ENCODE measurements at places on chromosomes 16 and 17. TPM values are rescaled to one million over a fixed set of nuclear protein-coding genes. Genes with fewer than 3 reads are reported as not detected.

GRCh38 chr16:12646490-12647274, 157.0 kb downstream of the CPPED1 start:
- DNase-seq, result no peak

DNA sequence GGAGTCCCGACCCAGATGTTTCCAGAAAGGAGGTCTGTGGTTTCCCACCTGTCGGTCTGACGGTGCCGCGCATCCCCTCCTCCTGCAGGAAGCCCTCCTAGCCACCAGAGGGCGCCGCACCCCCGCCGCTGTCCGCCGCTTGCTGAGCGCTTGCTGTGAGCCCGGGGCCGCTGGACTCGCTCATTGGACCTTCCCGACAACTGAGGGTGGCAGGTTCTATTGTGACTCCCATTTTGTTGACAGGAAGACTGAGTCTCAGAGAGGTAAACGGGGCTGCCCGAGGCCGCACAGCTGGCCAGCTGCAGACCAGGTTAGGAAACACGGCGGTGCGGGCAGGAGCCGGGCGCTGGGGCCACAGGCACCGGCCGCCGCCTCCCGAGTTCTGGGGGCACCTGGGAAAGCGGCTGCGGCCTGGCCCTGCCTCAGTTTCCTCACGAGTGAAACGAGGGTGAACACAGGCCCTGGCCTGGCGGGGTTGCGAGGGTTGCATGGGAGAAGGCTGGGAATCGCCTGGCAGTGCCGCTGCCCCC, 191.1 kb upstream of the CIBAR2 start:
- no peak for DNase-seq

DNA sequence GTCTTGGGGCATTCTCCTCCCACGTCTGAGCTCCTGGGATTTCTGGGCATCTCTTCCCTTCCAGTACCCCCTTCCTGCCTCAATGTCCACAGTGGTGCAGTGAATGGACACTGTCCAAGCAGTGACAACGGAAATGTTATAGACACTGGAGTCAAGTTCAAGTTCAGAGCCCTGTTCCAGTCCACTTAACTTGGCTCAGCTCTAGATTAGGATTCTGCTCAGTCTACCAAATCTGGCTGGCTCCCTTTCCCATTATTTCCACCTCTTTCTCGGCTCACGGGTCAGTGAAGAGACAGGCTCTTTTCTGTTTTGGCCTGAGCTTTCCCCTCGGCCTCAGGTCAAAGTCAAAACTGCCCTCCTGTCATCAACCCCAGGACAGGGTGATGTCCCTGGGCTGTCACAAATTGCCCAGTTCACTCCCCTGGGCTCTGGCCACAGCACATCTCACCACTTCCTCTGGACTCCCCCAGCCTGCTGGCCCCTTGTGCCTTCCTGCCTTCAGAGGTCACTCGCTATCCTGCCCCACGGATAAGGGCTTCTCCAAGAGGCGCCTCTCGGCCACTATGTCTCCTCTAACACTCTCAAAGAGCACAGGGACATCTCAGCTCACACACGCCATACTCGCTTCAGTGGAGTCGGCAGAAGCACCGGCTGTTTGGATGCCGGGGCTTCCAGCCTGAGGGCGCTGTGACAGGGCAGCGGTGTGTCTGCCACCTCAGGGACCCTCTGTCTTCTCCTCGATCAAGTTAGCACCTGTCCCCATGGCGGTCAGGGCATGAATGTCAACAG, 17.7 kb upstream of the MRPL38 start:
- DNase-seq, result no peak

- no peak for DNase-seq
Observed at GRCh38 chr17:45907750-45908395, 13.5 kb downstream of the MAPT start.

DNA sequence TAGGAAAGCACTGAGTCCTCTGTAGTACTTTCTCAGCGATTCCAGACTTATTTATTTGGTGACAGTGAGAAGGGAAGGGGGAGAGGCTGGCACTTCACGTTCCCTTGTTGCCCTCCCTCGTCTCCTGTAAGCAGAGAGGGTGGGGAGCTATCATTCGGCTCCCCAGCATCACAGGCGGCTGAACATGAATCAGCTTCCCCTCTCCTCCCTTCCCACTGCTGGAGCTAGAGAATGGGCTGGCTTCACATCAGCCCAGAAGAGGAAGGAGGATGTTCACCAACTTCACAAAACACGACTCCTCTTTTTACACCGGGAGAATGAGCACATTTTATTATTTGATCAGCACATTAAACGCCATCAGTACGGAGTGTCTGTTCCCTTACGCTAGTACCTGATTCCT, 6.7 kb upstream of the CMIP start:
- no peak for DNase-seq

GRCh38 chr17:40326014-40326831, 17.2 kb downstream of the RARA start:
- no peak for DNase-seq

- no peak for DNase-seq
Observed at GRCh38 chr16:55495616-55496289, 13.1 kb upstream of the LPCAT2 start.

DNA sequence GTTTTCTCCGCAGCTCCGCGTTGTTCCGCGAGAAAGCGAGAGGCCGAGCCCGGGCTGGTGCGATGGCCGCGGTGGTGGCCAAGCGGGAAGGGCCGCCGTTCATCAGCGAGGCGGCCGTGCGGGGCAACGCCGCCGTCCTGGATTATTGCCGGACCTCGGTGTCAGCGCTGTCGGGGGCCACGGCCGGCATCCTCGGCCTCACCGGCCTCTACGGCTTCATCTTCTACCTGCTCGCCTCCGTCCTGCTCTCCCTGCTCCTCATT, 404 bp downstream of the EMC6 start:
- no peak for DNase-seq

- DNase-seq, result no peak
Observed at GRCh38 chr16:11784038-11784369, 13.1 kb downstream of the ZC3H7A start.

- DNase-seq, result no peak
Observed at GRCh38 chr17:8835631-8836364, 31.7 kb downstream of the PIK3R6 start.

GRCh38 chr16:12587646-12588277, 215.9 kb downstream of the CPPED1 start:
- no peak for DNase-seq

DNA sequence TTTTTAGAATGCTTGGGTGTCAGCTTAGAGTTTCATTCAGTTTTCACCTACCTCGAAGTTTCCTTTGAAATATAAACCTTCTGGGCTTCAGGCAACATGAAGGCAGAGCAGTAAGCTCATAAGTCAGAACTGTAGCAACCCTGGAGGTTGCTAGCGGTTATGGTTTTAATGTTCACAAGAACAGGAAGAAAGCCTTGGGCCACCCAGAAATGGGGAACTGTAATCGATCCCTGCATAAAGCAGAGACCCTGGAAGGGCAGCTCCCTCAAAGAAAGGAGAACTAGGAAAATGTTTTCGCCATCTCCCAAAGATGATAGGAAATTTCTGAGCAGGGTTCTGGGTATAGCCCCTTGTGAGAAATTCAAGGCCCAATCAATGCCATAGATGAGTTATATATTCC, 47.8 kb upstream of the RASL10B start:
- no peak for DNase-seq

Gene PTGES3L
- 2.2 TPM for polyA plus RNA-seq

Gene KRT28
- not detected for polyA plus RNA-seq

Gene FA2H
- 3.7 TPM for polyA plus RNA-seq

Gene ABHD15
- polyA plus RNA-seq, result 7.5 TPM

Gene ARL4D
- polyA plus RNA-seq, result 8.7 TPM

Data from right renal pelvis (tissue), 4 donors.